ENCODE measurements at places on chromosomes 7 and 10.

- no peak for DNase-seq
Observed at GRCh38 chr10:124697837-124698544, 46.2 kb downstream of the FAM53B start.

DNA sequence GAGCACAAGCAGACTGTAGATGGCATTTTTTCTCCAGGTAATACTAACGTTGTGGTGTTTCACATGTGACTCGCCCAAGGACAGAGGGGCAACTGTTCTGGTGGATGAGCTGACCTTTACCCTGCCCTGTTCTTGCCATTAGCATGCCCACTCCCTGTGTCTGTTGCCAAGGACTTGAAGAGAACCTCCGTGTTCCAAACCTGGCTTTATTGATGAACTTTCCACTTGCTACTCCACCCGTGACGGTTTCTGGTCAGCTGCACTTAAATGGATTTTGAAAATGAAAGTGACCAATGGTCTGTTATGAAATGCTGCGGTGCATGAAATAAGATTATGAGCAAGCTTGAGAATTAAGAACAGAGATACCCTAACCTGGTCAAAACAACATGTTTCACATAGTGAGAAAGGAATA is 30.4 kb downstream of the LRRC4 start:
- no peak for DNase-seq

DNA sequence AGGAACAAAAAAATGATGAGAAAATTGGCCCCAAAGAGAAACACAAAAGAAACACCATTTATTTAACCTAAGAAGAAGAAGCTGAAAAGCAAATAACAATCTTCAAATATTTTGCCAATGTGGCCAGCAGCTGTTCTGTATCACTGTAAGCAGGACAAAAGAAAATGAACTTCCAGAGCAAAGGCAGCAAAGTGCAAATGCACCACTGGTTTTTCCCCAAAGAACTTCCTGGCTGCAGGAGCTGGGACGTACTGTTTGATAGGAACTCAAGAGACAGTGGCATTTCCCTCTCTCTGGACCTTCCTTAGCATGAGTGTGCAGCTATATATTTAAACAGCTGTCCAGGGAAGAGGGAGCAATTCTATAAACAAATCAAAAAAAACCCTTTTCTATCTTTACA is 60.4 kb downstream of the RNLS start:
- no peak for DNase-seq

DNA sequence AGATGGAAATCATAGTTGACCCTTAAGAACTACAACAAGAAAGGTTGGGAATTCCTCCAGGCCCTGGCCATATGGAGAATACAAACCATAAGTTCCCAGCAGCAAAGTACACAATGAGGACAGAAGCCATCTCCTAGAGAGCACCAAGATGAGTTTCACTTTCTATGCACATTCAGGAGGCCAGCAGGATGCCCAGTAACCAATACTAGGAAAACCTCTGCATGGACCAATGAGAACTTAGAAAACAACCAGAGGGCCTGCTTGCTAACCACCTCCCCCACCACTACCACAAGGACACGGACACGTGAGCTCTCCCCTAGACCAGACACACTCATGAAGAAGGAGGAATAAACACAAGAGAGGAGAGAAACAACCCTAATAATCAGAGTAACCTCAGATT is 56.3 kb downstream of the IFIT5 start:
- DNase-seq = peak; percentile 12

GRCh38 chr7:81482600-81483186 is 287.2 kb downstream of the HGF start:
- DNase-seq = peak; percentile 45

GRCh38 chr10:123608047-123608446 is 58.1 kb upstream of the GPR26 start:
- DNase-seq = no peak

DNA sequence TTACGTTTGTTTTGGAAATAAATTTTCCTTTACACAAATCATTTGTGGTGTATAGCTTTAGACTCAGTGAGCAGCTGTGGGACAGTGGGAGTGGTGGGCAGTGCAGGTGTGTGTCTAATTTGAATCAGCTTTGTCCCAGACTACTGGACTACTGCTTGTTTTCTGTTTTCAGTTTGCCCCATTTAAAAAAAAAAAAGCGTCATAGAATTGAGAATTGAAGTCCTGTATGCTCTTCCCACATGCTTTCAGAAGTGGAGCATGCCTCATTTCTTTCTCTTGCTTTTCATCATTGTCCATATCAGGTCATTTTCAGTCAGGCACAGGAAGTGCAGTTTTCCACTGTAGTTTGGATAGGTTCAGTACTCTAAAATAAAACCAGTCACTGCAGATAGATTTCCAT is 66.1 kb downstream of the SHH start:
- DNase-seq = no peak

DNA sequence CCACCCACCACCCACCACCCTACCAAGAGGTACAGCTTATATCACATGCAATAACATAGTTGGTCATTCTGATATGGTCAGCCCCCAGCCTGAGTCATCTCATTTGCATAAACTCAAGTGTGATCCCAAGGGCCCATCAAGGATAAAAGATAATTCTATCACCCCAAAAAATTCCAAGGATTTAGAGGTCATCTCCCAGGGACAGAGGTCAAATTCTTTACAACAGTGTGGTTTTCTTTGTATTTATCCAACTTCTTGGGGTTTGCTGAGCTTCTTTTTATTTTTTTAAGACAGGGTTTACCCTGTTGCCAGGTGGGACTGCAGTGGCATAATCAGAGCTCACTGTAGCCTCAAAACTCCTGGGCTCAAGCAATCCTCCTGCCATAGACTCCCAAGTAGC is 9.4 kb upstream of the GTPBP10 start:
- peak; percentile 27 for DNase-seq

DNA sequence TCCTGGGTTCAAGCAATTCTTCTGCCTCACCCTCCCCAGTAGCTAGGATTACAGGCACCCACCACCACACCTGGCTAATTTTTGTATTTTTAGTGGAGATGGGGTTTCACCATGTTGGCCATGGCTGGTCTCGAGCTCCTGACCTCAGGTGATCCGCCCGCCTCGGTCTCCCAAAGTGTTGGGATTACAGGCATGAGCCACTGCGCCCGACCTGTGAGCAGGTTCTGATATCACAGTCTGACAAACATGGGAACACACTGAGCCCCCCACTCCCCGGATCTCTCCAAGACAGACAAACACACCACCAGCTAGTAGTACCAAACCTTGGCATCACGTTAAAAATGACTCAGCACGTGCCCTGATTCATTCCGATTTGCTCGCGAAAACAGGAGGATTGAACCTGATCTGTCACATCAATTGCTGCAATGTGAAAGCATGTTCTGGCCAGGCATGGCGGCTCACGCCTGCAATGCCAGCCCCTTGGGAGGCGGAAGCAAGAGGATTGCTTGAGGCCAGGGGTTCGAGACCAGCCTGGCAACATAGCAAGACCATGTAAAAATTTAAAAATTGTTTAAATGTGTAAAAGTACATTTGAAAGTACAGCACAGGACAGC is 106.5 kb downstream of the SMURF1 start:
- DNase-seq = no peak

All from fibroblast of skin of scalp (primary cell).